ENCODE measurements at places on chromosomes 6 and 20. TPM values are rescaled to one million over a fixed set of nuclear protein-coding genes. Genes with fewer than 3 reads are reported as not detected.

The RBM24 gene
- 0.09 TPM for polyA plus RNA-seq

The VGLL2 gene
- not detected for polyA plus RNA-seq

GRCh38 chr6:109526905-109527628 is 44.0 kb upstream of the ZBTB24 start:
- DNase-seq, result peak; percentile 28

- DNase-seq, result peak; percentile 86
Observed at GRCh38 chr20:17856024-17856564, 112.5 kb downstream of the SNX5 start.

The FRS3 gene
- polyA plus RNA-seq, result 1.8 TPM

DNA sequence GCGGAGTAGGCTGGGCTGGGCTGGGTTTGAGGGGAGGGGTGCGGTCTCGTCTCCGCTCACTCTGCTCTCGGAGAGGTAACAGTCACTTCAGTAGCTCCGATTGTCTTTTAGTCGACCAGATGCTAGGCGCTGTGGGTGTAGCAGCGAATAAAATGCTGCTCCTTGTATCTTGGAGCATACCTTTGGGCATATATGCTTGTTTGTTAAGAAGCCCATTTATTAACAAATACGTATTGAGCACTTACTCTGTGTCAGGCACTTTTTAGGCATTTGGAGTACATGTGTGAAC is 545 bp downstream of the ACTR5 start:
- DNase-seq, result no peak

GRCh38 chr6:3899970-3900439 is 50.8 kb downstream of the FAM50B start:
- no peak for DNase-seq

The TCP11 gene
- not detected for polyA plus RNA-seq

DNA sequence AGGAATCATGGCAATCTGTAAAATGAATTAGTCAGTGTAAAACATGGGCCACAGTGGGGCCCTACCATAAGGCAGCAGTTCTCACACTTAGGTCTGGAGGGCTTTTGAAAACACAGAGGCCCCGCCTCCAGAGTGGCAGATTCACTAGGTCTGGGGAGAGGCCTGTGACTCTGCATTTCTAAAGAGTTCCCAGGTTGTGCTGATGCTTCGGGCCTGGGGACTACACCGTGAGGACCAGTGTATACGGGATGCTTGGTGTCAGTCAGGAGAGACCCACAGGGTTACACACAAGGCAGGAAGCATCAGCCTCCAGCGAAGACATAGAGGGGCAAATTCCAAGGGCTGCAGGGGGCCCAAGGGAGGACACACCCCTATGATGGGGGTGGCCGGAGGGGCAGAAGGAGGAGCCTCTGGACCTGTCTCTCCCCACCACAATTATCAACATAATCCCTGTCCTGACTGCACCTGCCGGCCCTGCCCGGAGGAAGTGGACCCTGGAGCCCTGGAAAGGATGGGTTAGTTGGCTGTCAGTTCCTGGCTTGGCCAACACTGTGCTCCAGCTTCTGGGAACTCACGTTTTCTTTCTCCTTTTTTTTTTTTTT is 46.7 kb downstream of the FGD2 start:
- no peak for DNase-seq

GRCh38 chr6:110137924-110138887 is 41.3 kb downstream of the WASF1 start:
- DNase-seq, result no peak

The VNN1 gene
- not detected for polyA plus RNA-seq

- DNase-seq, result no peak
Observed at GRCh38 chr20:22346716-22347115, 237.7 kb downstream of the FOXA2 start.

The TPX2 gene
- 120 TPM for polyA plus RNA-seq

- no peak for DNase-seq
Observed at GRCh38 chr6:169168706-169169105, 84.9 kb downstream of the THBS2 start.

The TUBB2B gene
- polyA plus RNA-seq, result 7.9 TPM

DNA sequence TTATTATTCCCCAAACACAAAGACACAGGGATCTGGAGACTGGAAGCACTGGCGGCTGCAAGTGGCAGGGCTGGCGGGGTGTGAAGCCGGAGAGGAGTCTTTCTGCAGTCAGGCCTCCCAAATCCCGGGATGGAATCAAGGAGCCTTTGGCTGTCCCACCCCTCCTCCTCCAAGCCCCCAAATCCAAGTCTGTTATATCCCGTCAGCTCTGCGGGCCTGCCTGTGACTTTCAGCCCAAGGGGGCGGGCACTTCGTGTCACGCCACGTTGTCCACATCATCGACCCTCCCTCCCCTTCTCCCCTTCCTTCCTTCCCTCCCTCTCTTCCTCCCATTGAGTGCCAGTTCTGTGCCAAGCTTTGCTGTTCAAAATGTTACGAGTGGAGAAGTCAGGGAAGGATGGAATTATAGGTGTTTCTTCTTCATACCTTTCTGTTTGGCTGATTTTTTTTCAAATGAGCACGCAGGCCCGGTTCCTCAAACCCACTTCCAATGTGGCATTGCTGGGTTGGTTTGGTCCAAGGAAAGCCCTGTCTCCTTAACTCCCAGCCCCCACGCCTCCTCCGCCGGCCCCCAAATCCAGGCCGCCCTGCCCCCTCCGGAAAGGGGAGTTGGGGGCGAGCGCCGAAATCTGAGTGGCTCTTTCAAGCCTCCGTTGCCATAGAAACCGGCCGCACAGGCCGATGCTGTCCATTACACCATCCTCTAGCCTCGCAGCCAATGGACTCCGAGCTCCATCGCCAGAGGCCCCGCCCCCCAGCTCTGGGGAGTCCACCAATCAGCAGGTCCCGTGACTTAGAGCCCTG is 12.7 kb downstream of the ZCCHC3 start:
- DNase-seq, result no peak

The KHDC1L gene
- polyA plus RNA-seq, result 0.33 TPM

DNA sequence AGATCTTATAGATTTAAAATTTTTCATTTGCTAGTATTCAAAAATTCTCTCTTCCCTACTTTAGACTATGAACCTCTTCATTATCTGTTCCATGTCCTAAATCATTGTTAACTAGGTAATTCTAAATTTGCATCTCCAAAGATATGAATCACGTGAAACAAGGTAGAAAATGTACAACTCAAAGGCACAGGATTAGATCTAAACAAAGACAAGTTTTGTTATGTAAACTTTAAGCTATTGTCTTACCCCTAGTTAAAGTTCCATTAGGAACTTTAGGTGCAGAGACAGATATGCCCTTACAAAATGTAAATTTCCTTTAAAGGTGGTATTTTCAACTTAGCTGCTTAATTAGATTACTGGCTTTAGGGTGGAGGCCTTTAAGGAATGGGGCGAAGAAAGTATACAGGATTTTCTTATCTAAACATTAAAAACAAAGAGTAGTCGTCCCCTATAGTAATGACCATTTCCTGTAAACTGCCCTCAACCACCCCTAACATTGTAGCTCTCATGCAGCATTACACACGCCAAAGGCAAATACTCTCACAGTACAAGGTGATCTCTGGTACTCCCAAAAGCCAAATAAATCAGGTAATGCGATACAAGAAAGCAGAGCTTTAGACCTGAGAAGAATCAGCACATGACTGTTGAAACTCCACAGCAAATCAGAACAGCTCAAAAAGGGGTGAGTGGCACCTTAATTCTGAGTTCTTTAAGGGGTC is 57.4 kb upstream of the MRAP2 start:
- DNase-seq, result no peak

GRCh38 chr20:58597249-58597891 is 53.7 kb upstream of the STX16 start:
- DNase-seq, result no peak

- no peak for DNase-seq
Observed at GRCh38 chr6:28207510-28208110, 17.5 kb upstream of the ZSCAN9 start.

DNA sequence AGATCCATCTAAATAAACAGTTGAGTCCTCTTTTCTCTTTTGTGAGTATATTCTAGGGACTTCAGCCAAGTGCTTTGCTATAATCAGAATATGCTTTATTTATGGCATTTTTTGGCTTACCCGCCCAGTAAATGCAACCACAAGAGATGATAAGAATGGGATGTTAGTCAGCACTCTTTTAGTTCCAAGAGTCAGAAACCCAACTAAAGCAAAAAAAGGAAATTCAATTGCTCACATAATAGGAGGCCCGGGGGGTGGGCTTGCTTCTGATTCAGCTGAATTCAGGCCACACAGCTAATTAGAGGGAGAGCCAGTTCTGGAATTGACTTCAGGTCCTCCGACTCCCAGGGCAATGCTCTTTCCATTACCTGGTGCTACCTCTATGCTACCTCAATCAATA is 250.6 kb downstream of the FARS2 start:
- no peak for DNase-seq

The DNAH8 gene
- not detected for polyA plus RNA-seq

DNA sequence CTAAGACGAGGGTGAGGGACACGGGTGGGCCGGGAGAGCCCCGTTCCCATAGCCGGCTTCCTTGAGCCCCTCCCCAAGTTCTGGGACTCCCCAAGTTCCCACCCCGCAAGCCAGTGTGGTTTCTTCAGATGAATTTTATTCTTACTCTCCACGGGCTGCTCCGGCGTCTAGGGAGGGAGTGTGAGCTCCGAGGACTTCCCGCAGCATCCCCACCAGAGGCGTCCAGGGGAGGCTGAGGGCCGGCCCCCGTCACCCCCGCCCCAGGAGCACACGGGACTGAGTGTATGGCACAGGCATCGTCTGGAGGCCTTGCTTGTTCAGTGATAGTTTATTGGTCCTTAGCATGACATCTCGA is 10.0 kb upstream of the SLC4A11 start:
- DNase-seq, result no peak

The SIRPD gene
- polyA plus RNA-seq, result 0.60 TPM

DNA sequence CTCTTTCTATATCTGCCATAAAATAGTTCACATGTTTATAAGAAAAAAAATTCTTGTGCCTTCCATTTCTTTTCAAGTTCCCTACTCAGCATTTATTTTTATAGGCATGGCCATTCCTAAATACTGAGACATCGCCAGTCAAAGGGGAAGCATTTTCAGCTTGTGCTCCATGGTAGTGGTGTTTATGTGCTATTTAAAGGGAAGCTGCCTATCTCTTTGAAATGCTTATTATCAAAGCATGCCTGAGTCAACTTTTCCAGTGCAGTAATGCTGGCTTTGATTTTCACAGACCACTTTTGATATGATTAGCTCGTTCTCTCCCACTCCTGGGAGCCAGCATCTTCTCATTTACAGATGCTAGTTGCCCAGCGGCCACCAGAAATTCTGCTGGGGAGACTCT is 124.1 kb upstream of the RIN2 start:
- DNase-seq, result no peak

- no peak for DNase-seq
Observed at GRCh38 chr20:61168605-61169004, 83.5 kb upstream of the CDH4 start.

GRCh38 chr20:59448851-59449444 is 148.5 kb downstream of the EDN3 start:
- DNase-seq, result no peak

The SRSF12 gene
- polyA plus RNA-seq, result not detected

DNA sequence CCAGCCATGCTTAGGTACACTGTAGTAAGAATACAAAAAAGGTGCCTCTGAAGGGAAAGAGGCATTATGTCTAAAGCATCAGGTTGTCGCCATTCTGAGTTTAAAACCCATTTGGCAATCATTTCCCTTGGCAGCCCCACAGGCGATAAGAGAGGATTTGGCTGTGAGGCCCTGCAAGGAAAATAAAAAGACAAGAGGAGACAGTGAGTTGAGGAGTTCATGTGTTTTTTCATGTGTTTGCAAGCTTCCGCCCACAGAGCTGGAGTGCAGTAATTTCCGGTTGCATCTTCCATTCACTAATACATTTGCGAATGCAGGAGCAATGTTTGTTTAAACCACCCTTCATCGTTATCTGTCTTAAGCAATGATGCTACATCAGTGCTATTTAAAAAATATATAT is 138.5 kb upstream of the SOX4 start:
- no peak for DNase-seq

DNA sequence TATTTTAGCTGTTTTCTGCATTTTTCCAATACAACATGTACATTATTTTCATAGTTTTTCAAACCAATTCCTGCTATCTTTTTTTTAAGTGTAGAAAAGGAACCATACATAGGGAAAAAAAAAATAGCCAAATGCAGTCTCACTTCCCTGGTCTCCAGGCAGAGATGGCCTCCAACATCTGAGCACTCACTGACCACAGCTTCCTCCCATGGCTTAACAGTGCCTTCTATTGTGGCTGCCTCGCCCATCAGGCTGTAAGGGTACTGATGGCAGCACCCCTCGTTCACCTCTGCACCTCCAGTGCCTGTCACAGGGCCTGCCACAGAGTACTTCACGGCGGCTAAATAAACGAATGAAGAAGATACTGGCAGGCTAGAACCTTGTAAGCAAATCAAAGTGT is 591.1 kb downstream of the PTPRT start:
- DNase-seq, result no peak

DNA sequence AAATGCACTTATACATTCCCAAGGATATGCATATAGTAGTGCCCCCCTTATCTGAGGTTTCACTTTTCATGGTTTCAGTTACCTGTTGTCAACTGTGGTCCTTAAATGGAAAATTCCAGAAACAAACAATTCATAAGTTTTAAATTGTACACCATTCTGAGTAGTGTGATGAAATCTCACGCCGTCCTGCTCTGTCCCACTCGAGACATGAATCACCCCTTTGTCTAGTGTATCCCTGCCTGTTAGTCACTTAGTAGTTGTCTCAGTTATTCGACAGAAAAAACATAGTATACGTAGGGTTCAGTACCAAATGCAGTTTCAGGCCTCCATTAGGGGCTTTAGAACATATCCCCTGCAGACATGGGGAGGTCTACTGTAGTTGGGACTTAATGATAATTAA is 57.0 kb downstream of the MAP1LC3A start:
- no peak for DNase-seq

DNA sequence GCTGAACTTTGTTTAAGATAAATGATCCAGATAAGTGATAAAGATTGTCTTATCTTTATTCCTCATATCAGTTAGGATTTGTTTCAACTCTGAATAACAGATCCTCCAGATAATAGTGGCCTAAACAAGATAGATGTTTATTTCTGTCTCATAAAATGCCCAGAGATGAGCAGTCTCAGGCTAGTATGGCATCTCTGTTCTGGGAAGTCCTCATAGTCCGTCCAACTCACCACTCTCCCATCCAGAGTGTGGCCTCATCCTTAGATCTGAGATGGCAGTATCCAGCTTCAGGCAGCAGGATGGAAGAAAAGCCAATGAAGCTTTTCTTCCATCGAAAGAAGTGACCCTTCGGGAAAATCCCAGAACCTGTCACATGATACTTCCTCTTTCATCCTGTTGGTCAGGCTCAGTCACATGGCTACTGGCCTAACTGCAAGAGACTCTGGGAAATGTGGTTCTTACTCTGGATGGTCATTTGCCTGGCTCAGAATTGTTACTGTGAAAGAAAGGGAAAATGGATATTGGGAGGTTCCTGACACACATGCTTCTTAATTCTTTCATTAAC is 29.4 kb upstream of the TAGAP start:
- DNase-seq, result no peak

The SNHG17 gene
- polyA plus RNA-seq, result 38.5 TPM

The FBXO5 gene
- polyA plus RNA-seq, result 57.2 TPM

- no peak for DNase-seq
Observed at GRCh38 chr20:3727401-3728021, 5.0 kb upstream of the HSPA12B start.

The KIF25 gene
- not detected for polyA plus RNA-seq

Data from GM12878 (cell line).